ENCODE measurements at places on chromosomes 1 and 21.

DNA sequence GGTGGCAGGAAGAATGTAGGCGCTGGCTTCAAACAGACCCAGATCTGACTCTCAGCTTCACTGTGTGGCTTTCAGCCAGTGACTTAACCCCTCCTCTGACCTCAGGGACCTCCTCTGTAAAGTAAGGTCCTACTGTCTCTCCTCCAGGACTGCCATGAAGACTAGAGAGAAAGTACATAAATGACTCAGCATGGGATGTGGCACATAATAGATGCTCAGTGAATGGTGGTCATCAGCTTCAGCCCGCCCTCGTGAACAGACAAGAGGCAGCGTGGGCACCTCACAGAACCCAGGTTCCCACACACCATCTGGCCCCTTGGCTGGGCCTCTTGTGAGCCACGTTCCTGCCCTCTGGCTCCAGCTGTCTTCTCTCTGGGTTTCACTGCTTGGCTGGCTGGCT, 126.0 kb downstream of the SYF2 start:
- no peak for DNase-seq

GRCh38 chr1:155093911-155094621, 15.4 kb downstream of the EFNA3 start:
- DNase-seq: peak; percentile 74

GRCh38 chr1:91778964-91779363, 107.0 kb downstream of the TGFBR3 start:
- no peak for DNase-seq

- DNase-seq: no peak
Measured at GRCh38 chr1:27552911-27553420, 51.0 kb downstream of the AHDC1 start.

DNA sequence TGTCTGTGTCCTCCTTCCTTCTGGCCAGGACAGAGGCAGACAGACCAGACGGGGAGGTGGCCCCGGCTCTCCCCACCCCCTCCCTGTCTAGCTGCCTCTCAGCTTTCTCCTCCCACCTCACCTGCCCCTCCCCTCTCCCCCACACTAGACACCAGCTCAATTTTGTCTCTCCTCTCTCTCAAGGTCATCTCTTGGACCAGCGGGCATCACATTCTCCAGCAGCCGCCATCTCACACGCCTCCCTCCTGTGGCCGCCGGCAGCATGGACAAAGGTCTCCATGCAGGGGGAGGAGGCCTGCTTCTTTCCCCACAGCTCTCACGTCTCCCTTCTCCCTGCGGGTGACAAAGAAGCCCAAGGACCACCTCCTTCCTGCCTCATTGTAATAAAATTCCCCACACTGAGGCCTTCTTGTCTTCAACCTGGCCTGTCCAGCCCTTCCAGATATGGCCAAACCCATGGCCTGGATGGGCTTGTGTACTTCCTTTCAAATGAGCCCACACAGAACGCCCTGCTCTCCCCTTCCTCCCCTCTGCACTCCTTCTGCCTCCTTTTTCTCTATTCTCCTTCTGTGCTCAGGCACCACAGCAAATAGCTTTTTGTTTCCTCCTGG, 14.6 kb downstream of the OPTC start:
- DNase-seq: peak; percentile 43

- no peak for DNase-seq
Measured at GRCh38 chr21:31714741-31715365, 17.1 kb downstream of the SCAF4 start.

DNA sequence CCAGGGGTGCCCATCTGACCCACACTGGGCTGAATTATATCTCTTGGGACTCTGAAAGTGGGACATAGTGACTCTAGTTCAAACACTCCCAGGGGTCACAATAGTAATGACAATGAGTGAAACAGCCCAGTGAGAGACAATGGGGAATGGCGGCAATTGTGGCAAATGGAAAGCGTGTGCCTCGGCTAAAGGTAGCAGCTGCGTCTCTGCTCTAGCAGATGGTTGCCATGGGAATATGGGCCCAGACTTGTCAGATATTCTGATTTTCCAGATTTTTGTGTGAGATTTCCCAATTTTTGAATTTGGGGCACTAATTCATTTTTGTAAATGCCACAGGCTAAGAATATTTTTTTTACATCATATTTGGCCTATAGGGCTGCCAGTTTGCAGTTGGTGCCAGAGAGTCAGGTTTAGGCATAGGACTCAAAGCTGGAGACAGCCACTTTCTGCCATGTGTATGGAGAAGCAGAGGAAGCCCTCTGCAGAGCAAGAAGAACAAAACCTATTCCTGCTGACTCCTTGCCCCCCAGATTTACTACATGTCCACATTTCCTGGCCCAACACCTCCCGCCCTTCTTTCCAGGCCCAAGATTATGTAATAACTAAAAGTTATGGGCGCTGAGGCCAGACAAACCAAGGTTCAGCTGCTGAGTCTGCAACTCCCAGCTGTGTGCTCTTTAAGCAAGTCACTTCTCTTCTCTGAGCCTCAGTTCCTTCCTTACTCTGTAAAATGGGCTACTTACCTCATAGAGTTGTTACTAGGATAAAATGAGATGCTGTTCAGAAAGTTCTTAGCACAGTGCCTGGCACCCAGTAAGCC, 21.6 kb upstream of the PTP4A2 start:
- no peak for DNase-seq

- peak; percentile 80 for DNase-seq
Measured at GRCh38 chr1:194068446-194069167, 882.2 kb upstream of the B3GALT2 start.

DNA sequence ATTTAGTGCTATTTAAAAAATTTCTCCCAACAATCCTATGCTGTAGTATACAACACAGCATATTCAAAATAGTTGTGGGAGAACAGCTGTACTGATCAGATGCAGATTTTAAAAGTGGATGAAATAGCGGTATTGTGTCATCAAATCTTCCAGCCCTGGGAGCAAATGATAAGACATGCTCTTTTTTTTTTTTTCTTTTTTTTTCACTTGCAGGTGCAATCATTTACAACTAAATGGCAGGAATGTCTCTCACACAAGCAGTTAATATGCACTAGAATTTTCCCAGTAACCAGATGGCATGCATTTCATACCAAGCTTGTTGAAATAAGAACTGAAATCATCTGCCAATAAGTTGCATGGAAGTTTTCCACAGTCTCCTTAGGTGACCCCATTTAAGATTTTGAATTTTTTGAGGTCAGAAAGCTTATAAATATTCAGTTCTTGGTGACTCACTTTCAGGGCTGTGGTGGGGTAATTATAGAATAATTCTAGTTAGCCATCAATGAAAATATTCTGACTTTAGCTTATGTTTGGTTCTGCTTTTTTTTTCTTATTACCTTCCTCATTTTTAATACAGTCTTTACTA, 623.9 kb upstream of the NR5A2 start:
- DNase-seq: no peak

DNA sequence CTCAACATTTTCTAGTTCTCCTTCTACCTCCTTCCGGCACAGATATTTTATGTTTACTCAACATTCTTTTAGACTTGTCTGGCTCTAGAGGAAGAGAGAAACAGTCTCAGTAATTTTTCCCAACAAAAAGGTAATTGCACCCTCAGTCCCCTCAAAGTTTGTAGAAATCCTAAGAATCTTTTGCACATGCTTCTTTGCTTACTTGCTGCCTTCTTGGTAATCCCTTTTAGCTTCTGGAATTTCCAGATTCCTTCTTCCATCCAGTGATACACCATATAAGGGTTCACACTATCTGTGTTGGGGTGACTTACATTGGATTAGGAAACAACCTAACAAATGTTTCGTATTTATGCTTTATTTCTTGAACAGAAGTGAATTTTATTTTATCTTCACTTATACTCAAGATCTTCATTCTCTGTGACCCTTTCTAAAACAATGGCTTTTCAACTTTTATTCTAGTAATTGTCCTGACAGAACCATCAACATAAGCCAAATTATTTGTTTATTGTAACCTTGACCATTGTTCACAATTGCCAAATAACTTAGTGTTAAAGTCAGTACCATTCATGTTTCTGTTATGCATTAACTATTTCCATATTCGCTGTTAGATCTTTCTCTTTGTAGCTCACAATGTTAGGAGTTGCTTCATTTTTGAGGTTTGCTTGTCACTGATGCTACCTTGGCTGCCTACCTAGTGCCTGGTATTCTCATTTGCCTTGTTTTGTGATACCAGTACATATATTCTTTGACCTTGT, 238.1 kb downstream of the HMCN1 start:
- no peak for DNase-seq

DNA sequence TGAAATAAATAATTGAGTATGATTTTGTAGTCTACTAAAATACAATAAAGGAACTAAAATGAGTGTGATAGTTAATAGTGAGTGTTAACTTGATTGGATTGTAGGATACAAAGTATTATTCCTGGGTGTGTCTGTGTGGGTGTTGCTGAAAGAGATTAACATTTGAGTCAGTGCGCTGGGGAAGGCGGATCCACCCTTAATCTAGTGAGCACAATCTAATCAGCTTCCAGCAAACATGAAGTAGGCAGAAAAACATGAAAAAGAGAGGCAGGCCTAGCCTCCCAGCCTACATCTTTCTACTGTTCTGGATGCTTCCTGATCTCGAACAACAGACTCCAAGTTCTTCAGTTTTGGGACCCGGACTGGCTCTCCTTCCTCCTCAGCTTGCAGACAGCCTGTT, 1716.6 kb downstream of the MRPL39 start:
- DNase-seq: no peak

DNA sequence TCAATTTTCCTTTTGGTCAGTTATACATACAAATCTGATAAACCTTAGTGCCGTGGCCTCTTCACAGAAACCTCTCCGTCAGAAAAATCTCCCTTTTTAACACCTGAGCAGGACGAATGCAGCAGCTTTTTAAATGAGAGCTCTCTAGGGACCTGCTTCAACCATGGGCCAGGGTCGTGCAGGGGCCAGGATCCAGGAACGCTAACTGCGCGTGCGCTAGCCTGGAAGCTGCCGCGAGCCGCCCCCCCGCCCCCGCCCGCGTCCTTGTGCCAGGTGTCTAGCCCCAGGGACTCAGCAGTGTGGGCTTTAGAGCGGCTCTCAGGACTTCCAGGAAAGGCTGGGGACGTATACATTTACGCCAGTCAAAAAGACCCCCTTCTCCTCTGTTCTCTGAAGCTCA, 136.8 kb upstream of the FMN2 start:
- DNase-seq: no peak

- DNase-seq: peak; percentile 36
Measured at GRCh38 chr1:184973272-184974055, 844 bp downstream of the NIBAN1 start.

DNA sequence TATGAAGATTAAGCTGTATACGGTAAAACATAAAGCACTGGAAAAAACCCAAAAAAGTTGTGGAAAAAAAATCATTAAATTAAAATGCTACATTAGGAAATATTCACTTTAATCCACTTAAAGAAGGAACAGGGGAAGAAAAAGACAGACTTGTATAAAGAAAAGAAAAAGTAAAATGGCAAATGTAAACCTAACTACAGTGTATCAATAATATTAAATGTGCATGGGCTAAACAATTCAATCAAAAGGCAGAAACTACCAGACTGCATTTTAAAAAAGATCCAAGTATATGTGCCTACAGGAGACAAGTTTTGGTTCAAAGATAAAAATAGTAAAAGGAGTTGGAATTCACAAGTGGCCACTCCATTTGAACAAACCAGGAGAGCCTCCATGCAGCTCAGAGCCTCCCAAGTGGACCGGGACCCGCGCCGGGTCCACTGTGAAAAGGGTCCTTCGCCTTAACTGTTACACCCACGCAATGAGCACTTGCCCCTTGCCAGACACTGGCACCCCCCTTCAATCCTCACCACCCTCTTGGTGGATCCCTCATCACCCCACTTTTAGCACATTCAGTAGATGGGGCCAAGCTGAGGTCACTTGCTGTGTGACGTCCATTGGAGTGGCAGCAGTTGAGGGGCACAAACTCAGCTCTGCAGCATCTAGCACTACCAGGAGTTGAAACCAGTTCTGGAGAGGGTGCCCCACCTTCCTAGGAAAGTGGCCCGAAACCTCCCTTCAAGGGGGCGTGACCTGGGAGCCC, 898 bp downstream of the C1orf174 start:
- no peak for DNase-seq

DNA sequence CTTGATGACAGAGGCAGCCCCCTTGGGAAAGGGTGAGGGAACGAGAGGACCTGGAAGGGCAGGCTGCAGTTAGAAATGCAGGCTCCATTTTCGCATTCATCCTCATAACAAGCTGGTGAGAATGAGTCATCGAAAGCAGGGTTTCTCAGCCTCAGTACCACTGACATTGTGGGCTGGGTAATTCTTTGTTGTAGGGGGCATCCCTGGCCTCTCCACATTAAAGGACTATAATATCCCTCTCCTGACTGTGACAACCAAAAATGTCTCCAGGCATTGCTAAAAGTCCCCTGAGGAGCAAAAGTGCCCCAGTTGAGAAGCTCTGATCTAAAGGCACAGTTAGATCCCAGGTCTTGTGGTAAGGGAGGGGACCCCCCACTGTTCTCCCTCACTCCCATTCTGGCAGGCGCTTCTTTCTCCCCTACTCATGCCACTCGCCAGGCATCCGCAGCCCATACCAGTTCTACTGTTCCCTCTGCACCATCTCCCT, 20.4 kb downstream of the KCNN3 start:
- DNase-seq: no peak

DNA sequence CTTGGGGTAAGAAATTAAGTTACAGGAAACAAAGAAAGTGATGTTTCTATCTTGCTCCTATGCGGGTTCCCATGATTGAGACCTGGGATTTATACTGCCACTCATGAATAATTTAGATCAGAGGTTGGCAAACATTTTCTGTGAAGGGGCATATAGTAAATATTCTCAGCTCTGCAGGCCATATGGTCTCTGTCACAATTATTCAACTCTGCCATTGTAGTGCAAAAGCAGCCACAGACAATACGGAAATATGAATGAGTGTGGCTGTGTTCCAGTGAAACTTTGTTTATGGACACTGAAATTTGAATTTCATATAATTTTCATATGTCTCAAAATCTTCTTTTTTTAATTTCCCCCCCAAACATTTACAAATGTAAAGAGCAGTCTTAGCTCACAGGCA, 127.2 kb downstream of the FOXD2 start:
- no peak for DNase-seq

DNA sequence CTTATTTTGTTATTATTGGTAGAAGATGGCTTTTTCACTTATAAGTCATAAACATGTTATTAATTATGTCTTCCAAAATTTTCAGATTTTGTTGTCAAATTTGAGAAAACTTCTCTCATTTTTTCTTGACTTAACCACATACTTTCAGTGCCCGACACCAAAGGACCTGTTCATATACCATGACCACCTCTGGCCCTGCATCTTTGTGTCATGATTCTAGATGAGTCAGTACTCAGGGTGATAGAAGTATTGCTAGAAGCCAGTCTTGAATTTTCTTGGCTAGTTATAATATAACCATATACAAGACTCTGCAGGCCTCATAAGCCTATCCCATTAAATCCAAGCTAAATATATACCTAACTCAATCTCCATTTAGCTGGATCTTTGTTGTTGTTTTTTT, 35.4 kb upstream of the DPH5 start:
- DNase-seq: no peak
